Karpas-422 (cell line): ENCODE measurements at places on chromosomes 16 and 17. TPM values are rescaled to one million over a fixed set of nuclear protein-coding genes. Genes with fewer than 3 reads are reported as not detected.

- H3K36me3 ChIP-seq = no peaks in the 10 kb centered on the region; the same call in 1 of the 2 replicates
- H3K4me3 ChIP-seq = no peak overlapping the region
- H3K4me1 ChIP-seq = no peaks in the 10 kb centered on the region
- H3K27ac ChIP-seq = no peak overlapping the region
These were observed 130.7 kb downstream of the C16orf95 start for GRCh38 chr16:87186446-87186845.

GRCh38 chr17:77946900-77947645 lies 11.4 kb upstream of the TNRC6C start:
- H3K27ac ChIP-seq = no peak overlapping the region
- no peak for DNase-seq
- H3K4me1 ChIP-seq = no peaks in the 10 kb centered on the region
- H3K36me3 ChIP-seq = no peaks in the 10 kb centered on the region
- no peaks in the 10 kb centered on the region for H3K27me3 ChIP-seq

GRCh38 chr17:69269131-69269998 lies 40.7 kb upstream of the ABCA10 start:
- no peaks in the 10 kb centered on the region for H3K4me1 ChIP-seq
- H3K27me3 ChIP-seq = no peaks in the 10 kb centered on the region
- no peak overlapping the region for H3K27ac ChIP-seq
- no peak for DNase-seq
- no peak overlapping the region for H3K4me3 ChIP-seq

GRCh38 chr17:11564589-11565380 lies 33.5 kb upstream of the DNAH9 start:
- no peak for DNase-seq
- H3K4me3 ChIP-seq = no peak overlapping the region
- H3K4me1 ChIP-seq = no peaks in the 10 kb centered on the region
- H3K27me3 ChIP-seq = no peaks in the 10 kb centered on the region

DNA sequence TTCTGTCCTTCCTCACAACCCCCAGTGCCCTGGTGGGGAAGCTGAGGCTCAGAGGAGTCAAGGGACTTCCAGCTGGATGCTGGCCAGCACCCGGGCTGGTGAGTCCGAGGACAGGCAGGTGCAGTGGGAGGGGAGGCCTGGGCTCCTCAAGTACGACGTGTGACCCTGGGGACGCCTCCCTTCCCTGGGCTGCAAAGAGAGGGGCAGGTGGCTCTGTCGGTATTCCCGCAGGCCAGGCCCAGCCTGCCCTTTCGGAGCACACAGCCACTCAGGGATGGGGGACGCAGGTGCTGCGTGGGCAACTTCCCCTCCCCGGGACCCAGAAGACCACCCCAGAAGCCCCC lies 33.1 kb upstream of the PVALEF start:
- H3K36me3 ChIP-seq = no peaks in the 10 kb centered on the region
- DNase-seq = no peak
- H3K4me3 ChIP-seq = no peak overlapping the region
- H3K4me1 ChIP-seq = no peaks in the 10 kb centered on the region
- H3K27me3 ChIP-seq = no peaks in the 10 kb centered on the region
- H3K27ac ChIP-seq = no peak overlapping the region

DNA sequence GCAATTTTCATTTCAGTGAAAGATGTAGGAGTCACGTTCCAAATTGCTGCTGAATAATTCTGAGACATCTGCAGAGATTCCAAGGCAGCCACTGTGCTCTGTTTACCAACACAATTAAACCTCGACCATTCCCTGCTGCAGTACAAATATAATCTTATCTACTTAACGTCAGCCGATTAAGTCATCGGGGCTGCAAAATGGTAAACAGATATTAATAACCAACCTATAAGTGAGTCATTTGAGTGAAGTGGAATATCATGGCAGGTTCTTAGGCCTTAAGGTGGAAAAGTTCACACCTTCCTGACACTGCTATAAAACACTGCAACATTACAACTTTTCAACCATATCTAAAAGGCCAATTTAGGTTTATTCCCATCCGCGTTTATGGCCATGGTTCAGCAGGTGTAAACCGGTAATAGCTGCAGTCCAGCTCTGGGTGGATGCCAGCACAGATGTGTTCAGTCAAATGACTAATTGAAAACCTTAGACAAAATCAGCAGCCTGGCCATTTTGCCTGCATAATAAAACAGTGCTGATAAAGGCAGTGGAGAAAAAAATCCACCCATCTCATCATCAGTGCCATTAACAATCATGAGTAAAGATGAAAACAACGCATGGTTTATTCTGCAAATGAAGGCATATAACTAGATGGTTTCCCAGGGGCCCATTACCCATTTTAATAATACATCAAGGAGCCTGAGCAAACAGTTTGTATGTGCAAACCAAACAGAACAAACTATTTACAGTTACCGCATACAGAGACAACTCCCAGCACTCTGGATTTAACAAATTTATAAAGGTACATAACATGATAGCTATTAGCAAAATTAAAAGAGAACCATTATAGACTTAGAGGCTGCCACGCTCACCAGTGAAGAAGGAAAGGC lies 202.9 kb upstream of the IRX3 start:
- DNase-seq = no peak
- peak overlapping the region; percentile 63 for H3K27ac ChIP-seq
- no peaks in the 10 kb centered on the region for H3K36me3 ChIP-seq
- H3K27me3 ChIP-seq = no peaks in the 10 kb centered on the region

- no peaks in the 10 kb centered on the region for H3K27me3 ChIP-seq
- peak overlapping the region; percentile 99 for H3K27ac ChIP-seq
- peak; percentile 79 for DNase-seq
- H3K4me3 ChIP-seq = peak overlapping the region; percentile 59; the same call in 1 of the 2 replicates
- peaks cover 80% of the 10 kb centered on the region for H3K4me1 ChIP-seq
- peaks cover 18% of the 10 kb centered on the region; the same call in 1 of the 2 replicates for H3K36me3 ChIP-seq
These were observed 20.4 kb downstream of the COTL1 start for GRCh38 chr16:84597528-84597896.

DNA sequence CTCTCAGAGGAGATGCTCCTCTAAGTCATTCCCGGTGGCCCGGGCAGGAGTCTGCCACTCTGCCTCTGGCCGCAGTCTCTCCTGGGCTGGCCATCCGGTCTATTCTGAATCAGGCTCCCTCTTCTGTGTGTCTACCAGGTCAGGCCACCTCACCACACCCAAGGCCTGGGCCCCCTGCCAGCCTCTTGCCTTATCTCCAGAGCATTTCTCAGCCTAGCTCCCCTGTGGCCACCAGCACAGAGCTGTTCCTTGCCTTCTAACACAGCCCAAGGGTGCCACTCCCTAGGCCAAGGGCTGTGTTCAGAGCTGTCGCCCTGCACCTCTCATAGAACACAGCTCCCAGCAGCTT lies 55.3 kb downstream of the MYO18A start:
- DNase-seq = no peak
- no peak overlapping the region for H3K4me3 ChIP-seq
- no peaks in the 10 kb centered on the region for H3K27me3 ChIP-seq
- H3K36me3 ChIP-seq = no peaks in the 10 kb centered on the region
- no peak overlapping the region for H3K27ac ChIP-seq
- no peaks in the 10 kb centered on the region for H3K4me1 ChIP-seq

DNA sequence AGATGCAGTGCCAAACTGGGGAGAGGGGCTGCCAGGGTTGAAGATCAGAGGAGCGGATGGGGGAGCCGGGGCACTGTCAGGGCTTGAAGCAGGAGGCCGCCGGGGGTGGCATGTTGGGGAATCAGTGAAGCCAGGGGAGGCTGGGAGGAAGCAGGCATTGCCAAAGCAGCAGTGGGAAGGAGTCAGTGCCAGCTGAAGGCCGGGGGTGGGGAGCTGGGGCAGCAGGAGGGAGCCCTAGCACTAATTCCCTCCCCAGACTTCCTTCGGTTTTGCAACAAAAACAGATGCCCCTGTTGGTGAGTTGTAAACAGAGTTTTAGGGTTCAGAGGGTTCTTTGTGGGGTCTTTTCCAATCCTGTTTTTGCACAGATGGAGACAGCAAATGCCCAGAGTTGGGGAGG lies 10.9 kb upstream of the TAC4 start:
- DNase-seq = no peak
- H3K27ac ChIP-seq = no peak overlapping the region
- H3K36me3 ChIP-seq = no peaks in the 10 kb centered on the region
- no peak overlapping the region for H3K4me3 ChIP-seq
- no peaks in the 10 kb centered on the region for H3K27me3 ChIP-seq

DNA sequence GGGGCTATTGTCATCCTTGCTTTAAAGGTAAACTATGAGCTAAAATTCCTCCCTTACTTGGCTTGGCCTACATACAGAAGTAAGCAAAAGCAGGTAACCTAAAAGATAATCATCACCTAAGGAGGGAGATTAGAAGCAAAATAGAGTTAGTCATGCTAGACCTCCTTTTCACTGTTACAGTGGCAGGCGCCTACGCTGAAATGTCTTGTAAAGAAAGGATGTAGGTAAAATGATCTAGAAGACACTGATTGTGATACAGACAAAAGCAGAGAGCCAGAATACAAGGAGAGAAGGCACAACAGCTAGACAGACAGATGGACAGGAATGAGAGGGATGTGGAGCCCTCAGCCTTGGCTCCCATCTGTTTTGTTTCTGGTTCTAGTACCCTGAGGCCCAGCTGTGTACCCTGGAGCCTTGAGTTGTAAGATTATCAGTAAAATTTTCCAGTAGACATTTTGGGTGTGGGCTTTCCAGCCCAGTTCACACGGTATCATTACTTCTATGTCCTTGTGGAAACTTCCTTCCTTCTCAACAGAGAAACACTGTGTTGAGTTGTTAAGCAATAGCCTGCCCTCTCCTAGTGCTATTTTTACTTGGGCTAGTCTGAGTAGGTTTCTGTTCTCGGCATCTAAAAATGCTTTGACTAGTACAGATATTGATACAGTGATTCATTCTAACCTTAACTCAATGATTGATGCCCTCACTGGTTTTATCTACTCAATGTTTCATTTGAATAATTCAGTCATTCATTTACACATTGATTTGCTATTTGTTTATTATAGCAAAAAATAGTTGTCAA lies 7.7 kb upstream of the C16orf78 start:
- no peak overlapping the region for H3K27ac ChIP-seq
- peaks cover 25% of the 10 kb centered on the region for H3K4me1 ChIP-seq
- H3K36me3 ChIP-seq = no peaks in the 10 kb centered on the region
- H3K27me3 ChIP-seq = no peaks in the 10 kb centered on the region
- no peak for DNase-seq

DNA sequence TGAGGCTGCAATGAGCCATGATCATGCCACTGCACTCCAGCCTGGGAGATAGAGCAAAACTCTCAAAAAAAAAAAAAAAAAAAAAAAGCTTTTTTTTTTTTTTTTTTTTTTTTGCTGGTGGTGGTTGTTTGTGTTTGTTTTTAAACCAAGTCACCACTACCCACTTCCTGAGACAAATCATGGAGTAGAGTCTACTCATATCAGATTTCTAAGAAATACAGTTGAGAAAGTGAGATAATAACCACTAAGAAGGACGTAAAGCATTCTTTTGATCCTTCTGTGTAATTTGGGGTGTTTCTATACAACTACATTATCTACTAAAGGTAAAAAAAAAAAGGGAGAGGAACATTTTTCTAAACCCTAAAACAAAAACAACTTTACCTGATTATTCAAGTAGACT lies 38.0 kb downstream of the AXIN2 start:
- H3K36me3 ChIP-seq = no peaks in the 10 kb centered on the region
- H3K27me3 ChIP-seq = no peaks in the 10 kb centered on the region
- DNase-seq = no peak
- H3K4me3 ChIP-seq = no peak overlapping the region
- no peaks in the 10 kb centered on the region for H3K4me1 ChIP-seq

DNA sequence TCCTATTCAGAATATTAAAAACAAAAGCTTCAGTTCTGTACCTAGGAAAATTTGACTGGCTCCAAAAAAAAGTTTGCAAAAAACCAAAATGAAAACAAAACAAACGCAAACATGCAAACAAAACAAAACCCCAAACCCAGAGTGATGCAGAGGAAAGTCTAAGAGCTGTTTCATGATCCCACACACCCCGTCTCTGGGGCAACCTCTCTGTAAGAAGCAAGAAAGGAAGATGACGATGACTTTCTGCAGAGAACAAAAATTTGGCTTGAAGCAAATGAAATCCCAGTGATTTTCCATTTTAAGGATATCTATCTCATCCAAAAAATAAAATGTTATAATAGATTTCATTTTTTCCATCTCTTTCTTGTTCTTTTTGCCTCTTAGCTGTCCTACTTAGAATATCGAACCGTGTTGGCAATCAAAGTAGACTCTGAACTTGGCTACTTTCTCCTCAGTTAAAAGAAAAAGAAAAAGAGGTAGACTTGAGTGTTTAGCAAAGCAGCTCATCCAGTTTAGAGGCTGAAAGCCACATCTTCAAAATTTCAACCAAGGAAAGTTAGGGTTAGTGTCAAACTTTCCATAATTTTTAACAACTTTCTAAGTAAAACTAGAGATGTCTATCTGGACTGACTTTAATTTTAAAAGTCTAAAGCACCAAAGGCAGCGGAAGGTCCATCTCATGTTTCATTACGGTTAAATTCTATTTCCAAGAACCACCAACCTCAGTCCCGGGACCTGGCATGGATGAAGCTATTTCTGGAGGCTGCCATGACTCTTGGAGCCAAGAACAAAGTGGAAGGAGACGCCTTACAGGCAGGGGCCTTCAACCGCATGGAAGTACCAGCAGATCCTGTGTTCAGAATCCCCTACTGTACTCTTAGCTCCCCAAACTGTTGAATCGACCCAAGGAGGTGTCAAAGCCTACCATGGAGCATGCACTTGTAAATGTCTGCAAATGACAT lies 180.8 kb downstream of the XYLT1 start:
- H3K36me3 ChIP-seq = no peaks in the 10 kb centered on the region
- no peak for DNase-seq
- no peak overlapping the region for H3K4me3 ChIP-seq

DNA sequence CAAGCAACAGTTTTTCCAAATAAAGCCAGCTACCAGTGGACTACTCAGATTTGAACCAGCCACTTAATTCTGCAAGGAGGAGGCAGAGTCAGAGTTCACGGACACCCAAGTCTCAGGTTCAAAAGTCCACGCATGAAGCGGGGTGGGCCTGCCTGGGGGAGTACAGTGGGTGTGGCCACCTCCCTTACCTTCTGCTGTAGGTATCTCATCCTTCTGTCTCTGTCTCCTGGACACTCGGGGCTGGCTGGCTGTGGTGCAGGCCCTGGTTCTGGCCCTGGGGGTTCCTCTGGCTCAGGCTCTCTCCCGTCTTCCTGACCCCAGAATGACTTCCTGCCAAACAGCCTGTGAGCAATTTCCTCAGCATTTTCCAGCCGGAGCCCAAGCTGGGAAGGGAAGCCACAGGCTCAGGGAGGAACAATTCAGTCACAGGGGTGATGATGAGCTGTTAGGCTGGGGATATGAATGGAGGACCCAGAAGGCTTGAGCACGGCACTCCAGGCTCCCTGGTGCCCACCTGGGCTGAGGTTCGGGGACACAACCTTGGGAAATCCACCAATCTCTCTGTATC lies 101.9 kb downstream of the LITAF start:
- H3K4me3 ChIP-seq = no peak overlapping the region
- no peaks in the 10 kb centered on the region for H3K36me3 ChIP-seq
- no peaks in the 10 kb centered on the region for H3K4me1 ChIP-seq
- H3K27ac ChIP-seq = no peak overlapping the region
- no peaks in the 10 kb centered on the region for H3K27me3 ChIP-seq

The TPSD1 gene
- not detected in 2 replicates for total RNA-seq

The SLC39A11 gene
- 49.6 and 69.7 TPM in 2 replicates for total RNA-seq

The ZNF267 gene
- 19.9 and 30.9 TPM in 2 replicates for total RNA-seq

The TAC4 gene
- not detected in 2 replicates for total RNA-seq

The SMTNL2 gene
- 0.45 TPM in 1 of 2 replicates, not detected in the other for total RNA-seq

The G6PC1 gene
- not detected in 2 replicates for total RNA-seq

The RASL10B gene
- total RNA-seq = not detected in 2 replicates

The FZD2 gene
- 0.56 and 2.4 TPM in 2 replicates for total RNA-seq

The UNC45B gene
- total RNA-seq = not detected in 2 replicates

The FN3KRP gene
- total RNA-seq = 6.2 and 6.6 TPM in 2 replicates

The SPATA32 gene
- not detected in 2 replicates for total RNA-seq

The ZSCAN10 gene
- total RNA-seq = not detected in 2 replicates

The ATP2A1 gene
- 0.75 and 4.4 TPM in 2 replicates for total RNA-seq

The MRM3 gene
- 11.9 and 17.5 TPM in 2 replicates for total RNA-seq

The PTX4 gene
- not detected in 2 replicates for total RNA-seq

The ABCA8 gene
- total RNA-seq = not detected in 2 replicates
